ENCODE measurements at places on chromosomes 5 and 9. TPM values are rescaled to one million over a fixed set of nuclear protein-coding genes. Genes with fewer than 3 reads are reported as not detected.

AHRR gene
- 30.0 TPM for total RNA-seq

CER1 gene
- total RNA-seq = not detected

SPINK4 gene
- not detected for total RNA-seq

IL7R gene
- total RNA-seq = 1.7 TPM

IL33 gene
- 0.15 TPM for total RNA-seq

MYMK gene
- not detected for total RNA-seq

KLHL3 gene
- 2.2 TPM for total RNA-seq

SPINK6 gene
- total RNA-seq = not detected

GAS1 gene
- total RNA-seq = 45.8 TPM

BASP1 gene
- total RNA-seq = 20.4 TPM

TLX3 gene
- not detected for total RNA-seq

ZBTB5 gene
- total RNA-seq = 8.8 TPM

TMC1 gene
- total RNA-seq = not detected

SKIC3 gene
- 112 TPM for total RNA-seq

SOX30 gene
- total RNA-seq = not detected

CNTNAP3B gene
- total RNA-seq = 6.8 TPM
